ENCODE measurements at places on chromosomes 16 and 17.

GRCh38 chr16:20624882-20625807 lies 49.0 kb upstream of the ACSM2B start:
- no peak for DNase-seq

- DNase-seq, result no peak
Measured at GRCh38 chr16:81636298-81636993, 142.6 kb upstream of the PLCG2 start.

DNA sequence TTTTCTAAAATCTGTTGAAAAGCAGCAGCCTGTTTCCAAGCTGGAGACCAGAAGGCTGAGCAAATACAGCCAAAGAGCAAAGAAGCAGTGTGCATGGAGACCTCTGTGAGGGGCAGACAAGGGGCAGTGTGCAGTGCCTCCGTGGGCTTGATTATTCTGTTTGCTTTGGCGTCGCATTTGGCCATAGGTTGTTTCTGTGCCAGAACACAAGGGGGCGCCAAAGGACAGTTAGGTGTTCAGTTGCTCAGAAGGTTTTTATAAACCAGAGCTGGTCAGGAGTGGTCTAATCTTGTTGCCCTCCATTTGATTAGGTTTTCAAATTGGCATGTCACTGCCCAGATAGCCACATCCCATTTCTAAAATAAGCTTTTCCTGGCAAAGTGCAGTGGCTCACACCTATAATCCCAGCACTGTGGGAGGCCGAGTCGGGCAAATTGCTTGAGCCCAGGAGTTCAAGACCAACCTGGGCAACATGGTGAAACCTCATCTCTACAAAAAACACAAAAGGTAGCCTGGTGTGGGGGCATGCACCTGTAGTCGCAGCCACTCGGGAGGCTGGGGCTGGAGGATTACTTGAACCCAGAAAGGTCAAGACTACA lies 10.6 kb downstream of the MYH3 start:
- peak; percentile 55 for DNase-seq

- DNase-seq, result peak; percentile 5
Measured at GRCh38 chr17:71349908-71350600, 770.8 kb upstream of the SOX9 start.

GRCh38 chr16:85253084-85253941 lies 141.0 kb upstream of the CIBAR2 start:
- peak; percentile 34 for DNase-seq

DNA sequence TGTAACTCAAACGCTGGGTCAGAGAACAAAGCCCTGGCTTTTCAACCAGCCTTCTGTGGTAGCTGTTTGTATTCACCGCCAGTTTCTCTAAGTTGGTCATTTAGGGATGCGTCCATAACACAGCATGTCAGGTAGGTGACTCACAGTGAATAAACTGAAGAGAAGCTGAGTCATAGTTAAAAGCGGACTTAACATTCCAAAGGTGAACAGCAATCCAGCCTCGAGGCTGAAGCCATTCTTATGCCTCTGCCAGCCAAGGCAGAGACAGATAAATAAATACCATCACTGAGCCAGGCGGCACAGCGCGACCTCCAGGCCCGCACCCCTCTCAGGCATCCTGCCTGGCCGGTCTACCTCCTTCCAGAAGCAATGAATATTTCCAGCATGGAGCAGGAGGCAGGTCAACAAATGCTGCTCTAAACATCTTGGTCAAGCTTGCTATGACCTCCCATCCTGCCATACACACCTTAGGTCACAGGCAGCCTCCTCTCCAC lies 12.4 kb upstream of the CACNG4 start:
- peak; percentile 67 for DNase-seq

DNA sequence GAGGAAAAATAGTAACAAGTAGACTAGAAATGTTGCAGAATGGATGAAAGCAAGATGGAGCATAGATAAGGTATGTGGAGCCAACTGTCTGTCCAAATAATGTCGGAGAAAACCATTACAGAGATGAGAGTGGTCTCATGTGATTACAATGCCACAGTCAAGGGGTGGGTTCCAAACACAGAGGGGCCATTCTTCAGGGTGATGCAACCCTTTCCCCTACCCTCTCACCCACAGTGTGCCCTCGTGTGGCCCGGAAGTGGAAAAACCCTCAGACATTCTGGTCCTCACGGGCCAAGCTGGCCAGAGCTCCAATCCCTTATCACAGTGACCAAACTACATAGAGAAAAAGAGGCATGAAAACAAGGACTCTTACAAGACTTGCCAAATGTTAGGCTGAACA lies 17.7 kb upstream of the HS3ST3A1 start:
- DNase-seq, result no peak

DNA sequence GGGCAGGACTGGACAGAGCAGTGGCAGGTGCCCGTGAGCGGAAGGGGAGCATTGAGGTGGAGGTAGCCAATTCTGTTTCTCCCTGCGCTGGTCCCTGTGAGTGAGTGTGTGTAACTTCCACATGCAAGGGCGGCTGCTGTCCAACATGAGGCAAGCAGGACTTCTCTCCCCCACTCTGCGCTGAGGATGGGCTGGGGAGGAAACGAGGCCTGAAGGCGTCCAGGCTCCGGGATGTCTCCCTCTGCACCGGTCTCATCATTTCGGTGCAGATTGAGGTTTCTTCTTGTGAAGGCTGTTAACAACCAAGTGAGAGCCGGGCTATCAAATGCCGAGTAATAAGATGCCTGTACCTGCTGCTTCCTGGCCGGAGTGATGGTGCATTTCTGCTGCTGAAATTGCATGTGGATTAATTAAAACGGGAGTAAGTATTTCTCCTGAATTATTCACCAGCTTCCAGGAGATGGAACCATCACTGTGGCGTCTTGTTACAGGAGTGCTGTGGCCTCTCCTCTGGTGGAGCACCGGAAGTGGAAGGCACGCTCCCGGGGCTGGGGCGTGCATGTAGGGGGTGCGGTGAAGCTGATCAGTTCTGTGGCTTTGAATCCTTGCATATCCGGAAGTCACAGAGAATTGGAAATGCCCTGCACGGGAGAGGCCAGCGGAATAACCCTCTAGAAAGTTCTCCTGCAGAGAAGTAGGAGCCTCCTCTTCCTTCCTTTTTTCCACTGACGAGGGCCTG lies 41.7 kb upstream of the MGAT5B start:
- no peak for DNase-seq

GRCh38 chr16:19127674-19128131 lies 13.9 kb downstream of the ITPRIPL2 start:
- DNase-seq, result no peak

GRCh38 chr17:7656958-7657609 lies 6.4 kb downstream of the ATP1B2 start:
- DNase-seq, result no peak

Data from fibroblast of gingiva (primary cell).